Activated T-helper 2 cell treated with anti-CD3 and anti-CD28 coated beads, Interferon-gamma antibody, Interleukin-2, Interleukin-4, amounts not matched to agents 10 μg/mL and 5 μg/mL and 100 μg/mL, durations not matched to agents 14 hours and 24 hours and 36 hours (primary cell): ENCODE measurements at places on chromosomes 3 and 15.

- DNase-seq = no peak
These were observed 8.0 kb upstream of the LRTM1 start for GRCh38 chr3:54935869-54936268.

DNA sequence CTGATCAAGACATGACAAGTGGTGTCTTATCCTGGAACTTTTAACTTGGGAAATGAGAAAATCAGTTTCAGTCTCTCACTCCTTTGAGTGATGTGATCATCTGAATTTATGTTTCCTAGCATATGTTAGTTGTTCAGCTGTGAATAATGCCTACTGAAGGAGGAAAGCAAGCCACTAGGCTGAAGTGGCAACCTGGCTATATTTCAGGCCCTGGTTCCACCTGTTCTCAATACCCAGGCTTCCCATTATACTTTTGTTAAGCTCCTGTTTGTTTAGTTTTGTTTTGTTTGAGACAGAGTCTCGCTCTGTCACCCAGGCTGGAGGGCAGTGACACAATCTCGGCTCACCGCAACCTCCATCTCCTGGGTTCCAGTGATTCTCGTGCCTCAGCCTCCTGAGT, 243.8 kb downstream of the ALCAM start:
- DNase-seq = no peak

GRCh38 chr3:1787094-1787493, 311.6 kb upstream of the CNTN4 start:
- DNase-seq = no peak

GRCh38 chr3:167811031-167811430, 75.5 kb downstream of the SERPINI1 start:
- no peak for DNase-seq

DNA sequence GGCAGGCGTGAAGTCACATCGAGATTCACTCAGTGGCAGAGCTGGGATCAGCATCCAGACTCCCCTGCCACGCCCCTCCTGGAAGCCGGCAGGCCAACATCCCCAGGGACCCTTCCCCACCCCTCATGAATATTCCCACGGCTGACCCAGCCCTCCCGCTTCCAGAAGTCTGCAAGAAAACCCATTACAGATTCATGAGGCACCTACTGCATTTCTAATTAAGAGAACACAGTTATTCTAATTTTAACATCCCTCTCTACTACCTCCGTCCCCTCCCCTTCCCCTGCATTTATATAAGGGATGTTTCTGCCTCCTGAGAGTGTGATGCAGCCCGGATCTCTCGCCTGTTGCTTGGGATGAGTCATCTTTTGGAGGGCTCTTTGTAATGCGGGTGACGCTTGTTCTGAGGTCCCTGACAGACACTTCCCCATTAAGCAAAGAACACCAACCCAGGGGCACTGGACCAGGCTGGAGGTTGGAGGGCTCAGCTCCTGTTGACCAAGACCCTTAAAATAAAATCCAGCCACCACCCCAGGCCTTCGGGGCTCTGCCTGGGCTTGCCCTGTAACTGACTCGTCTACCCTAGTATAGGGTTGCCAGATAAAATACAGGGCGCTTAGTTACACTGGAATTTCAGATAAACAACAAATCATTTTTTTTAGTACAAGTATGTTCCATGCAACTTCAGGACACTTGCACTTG, 118.7 kb downstream of the NUP210 start:
- no peak for DNase-seq

DNA sequence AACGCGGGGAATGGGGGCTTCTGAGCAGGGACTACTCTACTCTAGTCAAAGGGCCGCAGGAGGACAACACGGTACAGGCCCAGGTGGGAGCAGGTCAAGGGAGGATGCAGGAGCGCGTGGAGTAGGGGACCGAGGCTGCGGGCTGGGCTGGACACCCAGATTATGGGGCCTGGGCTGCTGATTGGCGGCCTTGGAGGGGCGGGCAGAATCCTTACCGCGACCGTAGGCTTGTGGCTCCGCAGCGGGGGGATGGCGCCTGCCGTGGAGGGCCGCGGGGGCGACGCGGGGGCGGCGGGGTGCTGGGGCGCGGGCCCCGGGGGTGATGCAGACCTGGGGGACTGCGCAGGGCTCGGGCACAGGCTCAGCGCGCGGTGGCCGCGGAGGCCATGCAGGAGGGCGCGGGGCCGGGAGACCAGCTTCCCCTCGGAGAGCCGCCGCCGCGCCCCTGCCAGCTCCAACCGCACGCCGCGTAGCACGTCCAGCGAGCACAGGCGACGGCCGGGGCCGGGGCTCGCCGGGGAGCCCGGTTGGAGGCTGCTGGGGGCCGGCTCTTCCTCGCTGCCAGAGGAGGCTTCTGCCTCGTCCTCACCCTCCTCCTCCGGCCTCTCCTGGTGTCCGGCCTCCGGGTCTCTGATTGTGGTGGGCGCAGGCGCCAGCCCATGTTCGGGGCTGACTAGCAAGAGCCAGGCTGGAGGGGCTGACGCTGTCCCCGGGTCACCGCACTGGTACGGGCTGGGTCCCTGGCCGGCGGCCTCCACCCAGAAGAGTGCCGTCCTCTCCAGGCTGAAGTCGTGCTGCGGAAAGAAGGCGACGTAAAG, 12.9 kb downstream of the UBAP1L start:
- DNase-seq = no peak

DNA sequence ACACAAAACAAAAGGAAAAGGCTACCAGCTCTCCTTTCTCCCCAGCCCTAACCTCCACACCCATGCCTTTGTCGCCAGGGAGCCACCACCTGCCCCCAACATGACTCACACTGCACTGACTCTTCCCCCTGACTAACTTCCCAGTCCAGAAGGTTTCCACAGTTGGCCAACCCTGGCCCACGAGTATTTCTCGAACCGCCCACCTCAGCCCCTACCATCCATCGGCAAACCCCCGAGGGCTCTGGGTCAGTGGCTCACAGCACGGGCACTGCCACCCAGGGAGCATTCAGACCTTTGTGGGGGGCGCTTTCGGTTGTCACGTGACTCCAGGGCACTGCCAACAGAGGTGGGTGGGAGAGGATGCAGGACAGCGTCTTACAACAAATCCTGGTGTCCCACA, 152.3 kb downstream of the LRRC28 start:
- no peak for DNase-seq

DNA sequence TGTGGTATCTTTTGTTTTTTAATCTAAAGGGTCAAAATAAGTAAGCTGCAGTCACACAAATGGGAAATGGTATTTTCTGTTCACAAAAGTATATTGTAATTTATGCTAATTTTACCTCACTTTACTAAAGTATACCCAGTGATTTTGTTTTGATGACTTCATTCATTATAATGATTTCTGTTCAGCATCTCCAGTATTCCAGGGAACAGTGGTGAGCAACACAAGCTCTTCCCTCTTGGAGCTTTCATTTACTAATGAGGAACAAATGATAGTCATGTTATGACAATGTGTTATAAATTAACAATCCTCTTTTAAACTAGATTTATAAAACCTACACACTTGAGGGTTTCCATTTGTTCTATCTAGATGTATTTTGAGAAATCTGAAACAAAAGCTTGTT, 20.5 kb upstream of the EIF3J start:
- no peak for DNase-seq

DNA sequence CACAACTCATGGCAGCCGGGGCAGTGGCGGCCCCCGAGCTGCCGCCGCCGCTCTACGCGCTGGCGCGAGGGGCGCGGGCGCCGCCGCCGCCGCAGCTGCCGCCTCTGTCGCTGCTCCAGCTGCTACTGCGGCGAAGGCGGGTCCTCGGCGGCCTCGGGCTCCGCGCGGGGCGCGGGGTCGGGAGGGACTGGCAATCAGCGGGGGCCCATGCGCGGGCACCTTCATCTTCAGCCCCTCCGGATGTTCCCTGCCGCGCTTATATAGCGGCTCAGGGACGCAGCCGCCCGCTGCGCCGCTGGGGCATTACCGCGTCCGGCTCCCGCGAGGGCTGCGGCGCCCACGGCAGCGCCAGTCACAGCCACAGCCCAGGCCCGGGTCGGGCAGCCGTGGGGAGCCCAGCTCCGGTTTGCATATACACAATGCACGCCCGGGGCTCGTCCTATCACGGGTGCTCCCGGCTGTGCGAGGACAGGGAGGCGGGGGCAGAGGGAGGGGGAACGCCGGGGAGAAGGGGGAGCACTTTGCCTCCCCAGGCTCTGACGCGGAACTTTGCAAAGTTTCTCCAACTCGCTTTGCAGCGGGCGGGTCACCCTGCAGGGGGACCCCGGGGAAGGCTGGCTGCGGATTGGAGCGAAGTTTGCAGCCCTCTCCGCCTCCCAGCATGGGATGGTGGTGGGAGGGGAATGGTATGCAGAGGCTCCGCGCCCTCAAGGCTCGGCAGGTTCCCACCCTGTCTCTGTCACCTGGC, at the start of gene VGLL3:
Gene VGLL3 (minus strand): TSS at position 416 of the 748 bp plus-strand sequence. CDS start 406 bp downstream, at position 10.
- no peak for DNase-seq

DNA sequence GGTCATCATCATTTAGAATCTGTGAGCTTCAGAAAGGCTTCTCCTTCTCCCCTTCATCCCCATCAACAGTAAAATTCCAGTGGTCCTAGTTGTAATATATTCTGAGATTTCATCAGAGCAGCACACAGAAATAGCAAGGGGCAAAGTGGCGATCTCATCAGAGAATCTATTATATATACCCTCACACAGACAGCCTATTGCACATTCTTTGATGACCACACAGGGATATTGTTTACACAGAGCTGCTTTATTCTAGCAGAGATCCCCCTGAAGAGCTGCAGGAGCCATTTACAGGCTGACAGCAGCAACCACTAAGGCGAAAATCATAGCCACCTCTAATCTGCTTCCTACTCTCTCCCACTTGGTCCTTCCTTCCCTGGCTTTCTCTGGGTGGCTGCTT, 42.0 kb upstream of the CRBN start:
- no peak for DNase-seq

DNA sequence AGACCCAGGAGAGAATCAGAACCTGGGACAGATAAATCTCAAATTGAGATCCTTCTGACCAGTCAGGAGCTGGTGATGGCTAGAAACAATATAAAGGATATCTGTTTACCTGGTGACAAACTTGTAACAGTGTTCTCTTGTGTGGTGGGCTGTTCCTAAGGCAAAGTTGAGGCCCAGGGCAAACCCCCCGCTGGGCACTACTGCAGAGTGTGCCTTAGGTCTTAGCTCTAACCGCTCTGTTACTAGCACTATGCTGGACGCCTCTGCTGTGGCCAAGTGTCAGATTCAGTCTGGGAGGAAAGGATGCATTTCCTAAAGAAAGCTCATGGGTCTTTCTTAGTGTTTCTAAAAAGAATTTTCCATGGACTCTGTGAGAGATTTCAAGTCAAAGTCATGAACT, 146.5 kb upstream of the MEIS2 start:
- DNase-seq = no peak

DNA sequence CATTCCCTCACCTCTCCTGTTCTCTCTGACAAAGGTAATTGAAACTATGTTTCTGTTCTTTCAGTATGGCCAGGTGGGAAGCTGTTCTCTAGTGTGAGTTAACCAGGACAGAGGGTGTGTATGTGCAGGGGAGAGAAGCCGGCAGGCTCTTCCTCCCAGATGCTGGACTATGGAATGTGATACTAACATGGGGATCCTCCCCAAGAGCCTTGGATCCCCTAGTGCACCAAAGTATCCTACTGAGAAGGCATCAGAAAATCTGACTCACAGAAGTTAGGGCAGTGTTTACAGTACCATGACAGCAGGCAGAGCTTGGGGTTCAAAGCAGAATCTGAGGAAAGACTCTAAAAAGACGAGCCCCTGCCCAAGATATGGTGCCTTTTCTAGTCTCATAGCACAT, 123.1 kb downstream of the APBA2 start:
- no peak for DNase-seq

DNA sequence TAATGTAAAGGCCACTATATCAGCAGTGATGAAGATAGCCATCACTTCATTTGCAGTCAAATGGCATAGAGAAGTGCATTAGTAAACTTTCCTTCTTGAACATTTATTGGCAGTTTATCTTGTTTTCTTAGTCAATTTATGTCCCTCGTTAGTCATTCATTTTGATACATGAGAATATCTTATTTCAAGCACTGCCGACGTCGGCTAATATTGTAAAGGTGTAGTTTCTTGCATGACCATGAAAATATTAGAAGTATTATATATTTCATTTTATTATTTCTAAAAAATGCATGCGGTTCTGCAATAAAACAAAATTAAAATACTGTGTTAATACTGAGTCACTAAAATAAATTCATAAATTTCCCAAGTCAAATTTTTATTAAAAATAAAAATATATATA, 751.6 kb upstream of the ROBO1 start:
- DNase-seq = no peak

- DNase-seq = no peak
These were observed 9.4 kb downstream of the TERC start for GRCh38 chr3:169755488-169755887.

GRCh38 chr3:127889976-127890650, 24.9 kb upstream of the KBTBD12 start:
- DNase-seq = no peak

DNA sequence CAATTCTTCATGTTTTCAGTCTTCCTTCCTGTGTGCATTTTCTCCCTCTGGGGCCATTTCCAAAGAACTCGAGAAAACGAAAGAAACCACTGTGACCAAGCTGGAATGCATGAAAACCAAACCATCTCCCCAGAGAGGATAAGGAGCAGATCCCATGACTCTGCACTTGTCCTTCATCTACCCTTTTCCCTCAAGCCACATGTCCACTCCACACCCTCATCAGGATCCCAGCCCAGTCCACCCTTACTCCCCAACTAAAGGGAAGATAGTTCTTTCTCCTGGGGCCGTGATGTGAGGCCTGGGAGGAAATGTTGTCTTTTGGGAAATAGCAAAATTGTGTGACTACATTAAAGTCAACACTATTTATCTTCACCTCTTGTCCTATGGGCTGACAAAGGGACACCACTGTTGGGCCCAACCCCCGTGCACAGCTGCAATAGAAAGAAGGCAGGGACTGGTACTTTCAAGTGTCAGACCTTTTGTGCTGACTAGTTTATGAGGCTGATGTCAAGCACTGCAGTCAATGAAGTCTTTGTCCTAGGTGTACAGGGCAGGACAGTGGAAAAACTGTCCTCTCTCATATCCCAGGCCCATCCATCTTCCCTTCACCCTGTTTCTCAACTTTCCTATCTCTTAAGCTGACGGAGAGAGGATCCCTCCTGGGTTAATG, 487.1 kb upstream of the NR2F2 start:
- DNase-seq = no peak
